ENCODE measurements at places on chromosomes 2 and 18.

DNA sequence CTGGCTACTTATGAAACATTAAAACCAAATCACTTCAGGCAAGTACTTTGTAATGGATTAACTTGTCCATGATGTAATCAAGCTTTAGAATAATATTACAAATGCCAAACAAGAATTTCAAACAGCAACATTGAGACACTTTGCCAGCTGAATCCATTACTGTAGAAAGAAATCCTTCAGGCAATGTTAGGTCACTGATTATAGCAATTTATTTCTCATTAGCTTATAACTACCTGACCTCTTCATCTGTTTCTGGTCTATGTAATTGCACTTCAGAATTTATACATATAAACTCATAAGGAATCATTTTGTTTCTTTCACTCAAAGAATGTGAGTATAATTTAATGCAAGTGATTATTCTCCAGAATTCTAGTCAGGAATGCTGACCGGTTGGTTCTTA is 692.6 kb upstream of the TMEFF2 start:
- DNase-seq: no peak

- DNase-seq: no peak
These were observed 1816.1 kb upstream of the LRRTM1 start for GRCh38 chr2:82120654-82121053.

- DNase-seq: no peak
These were observed 192.6 kb upstream of the TCF4 start for GRCh38 chr18:55780586-55781071.

GRCh38 chr2:215841175-215841816 is 172.1 kb downstream of the MREG start:
- DNase-seq: no peak

- no peak for DNase-seq
These were observed 11.0 kb upstream of the CNGA3 start for GRCh38 chr2:98335271-98335670.

DNA sequence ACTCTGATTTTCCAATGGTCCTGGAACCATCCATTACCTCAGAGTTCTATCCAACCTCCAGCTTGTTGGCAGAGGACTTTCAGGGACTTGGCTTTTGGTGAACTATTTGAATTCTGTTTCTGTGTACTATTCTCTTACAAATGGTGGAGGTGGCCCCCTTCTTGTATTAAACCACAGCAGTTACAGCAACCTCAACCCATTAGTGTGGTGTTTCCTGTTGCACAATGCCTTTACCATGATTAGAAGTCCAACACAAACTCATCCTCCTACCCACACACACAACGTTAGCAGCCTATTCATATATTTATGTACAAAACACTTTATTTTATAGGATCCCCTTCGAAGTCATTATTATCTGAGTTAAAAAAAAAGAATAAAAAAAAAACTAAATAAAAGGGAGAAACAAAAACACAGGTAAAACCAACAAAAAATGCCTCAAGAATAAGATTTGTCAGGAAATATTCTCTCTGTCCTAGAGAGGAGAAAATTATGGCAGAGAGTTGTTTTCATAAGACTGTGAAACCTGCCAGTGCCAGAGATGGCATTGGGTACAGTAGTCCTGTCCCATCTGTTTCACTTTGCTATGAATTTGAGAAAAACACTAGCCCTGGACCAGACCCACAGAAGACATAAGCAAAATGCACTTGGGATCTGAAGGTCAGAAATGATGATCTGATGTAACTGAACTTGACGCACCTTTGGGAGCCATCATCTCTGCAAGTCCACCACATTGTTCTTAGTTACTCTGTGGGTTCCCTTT is 1896.0 kb upstream of the PIK3C3 start:
- no peak for DNase-seq

DNA sequence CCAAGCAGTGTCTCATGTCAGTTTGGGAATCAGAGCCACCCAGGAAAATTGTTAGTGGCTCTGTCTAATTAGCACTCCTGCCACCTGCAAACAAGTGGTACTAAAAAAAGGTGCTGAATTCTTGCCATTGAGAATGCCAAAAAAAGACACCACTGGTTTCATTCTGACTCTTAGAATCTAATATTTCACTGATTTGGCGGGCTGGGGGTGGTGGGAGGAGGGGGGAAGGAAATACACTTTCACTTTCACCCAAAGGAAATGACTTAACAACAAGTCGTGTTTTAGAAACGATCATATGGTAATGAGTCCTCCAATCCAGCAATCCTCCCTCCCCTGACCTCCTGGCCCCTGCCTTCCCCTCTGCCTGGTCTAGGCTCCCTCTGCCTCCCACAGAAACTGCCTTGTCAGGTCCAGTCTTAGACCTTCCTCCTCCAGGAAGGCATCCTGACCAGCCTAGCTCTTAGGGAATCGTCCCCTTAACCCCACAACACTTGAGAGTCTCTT is 4.4 kb upstream of the KLHL29 start:
- DNase-seq: no peak

GRCh38 chr18:23981369-23981980 is 33.1 kb upstream of the TTC39C start:
- no peak for DNase-seq

DNA sequence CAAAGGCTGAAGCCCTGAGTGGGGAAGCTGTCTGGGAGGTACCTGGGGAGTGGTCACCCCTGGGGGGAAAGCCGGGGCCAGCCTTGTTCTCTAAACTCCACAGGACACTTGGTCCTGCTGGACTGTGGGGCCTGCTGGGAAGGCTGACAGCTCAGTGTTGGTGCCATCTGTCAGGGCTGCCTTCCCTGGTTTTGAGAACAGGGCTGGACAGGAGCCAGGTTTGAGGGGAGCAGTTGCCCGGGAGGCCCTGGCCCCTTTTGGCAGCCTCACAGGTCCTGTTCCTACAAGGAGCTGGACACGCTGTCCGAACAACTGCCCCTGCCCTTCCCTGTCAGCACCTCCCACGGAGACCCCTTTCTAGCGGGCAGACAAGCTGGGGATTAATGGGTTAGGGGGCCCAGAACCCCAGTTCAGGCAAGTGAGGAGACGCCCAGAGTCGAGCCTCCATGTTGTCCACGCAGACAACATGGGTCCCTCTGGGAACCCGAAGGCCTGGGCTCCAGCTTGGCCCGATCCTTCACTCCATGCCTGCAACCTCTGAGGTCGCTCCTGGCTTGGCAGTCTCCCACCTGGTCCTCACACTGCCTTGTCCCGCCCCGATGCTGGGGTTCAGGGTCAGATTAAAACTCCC is 40.8 kb downstream of the ATOH8 start:
- DNase-seq: no peak

- no peak for DNase-seq
These were observed 23.3 kb upstream of the ROCK1 start for GRCh38 chr18:21134895-21135294.

GRCh38 chr2:138321458-138321857 is 180.1 kb upstream of the SPOPL start:
- no peak for DNase-seq

DNA sequence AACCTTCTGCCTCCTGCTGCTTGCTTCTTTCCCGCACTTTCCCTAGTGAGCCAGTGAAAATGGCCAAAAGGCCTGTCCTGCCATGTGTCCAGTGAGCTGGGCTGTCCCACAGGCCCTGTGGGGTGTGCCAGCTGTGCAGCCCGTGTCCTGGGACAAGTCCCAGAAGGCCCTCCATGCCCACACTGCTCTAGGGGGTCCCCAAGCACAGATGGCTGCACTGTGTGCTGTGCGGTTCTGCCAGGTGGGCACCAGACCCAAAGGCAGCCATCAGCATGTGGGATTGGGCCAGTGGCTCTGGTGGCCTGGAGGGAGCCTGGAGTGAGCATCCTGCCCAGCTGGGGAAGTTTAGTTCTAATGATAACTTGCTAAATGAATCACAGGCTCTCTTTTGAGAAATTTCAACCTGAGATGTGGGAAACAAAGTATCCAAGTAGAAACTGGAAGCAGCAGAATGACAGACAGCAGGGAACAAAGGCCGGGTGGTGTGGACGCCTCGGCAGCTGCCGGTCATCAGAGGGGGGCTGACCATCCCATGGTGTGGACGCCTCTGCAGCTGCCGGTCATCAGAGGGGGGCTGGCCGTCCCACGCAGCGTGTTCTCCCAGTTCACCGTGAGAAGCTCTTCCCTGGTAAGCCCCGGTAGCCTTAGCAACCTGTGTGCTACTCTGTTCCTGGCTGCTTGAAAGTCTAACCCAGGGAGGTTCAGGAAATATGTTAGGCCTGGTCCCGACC is 9.9 kb upstream of the CNDP2 start:
- DNase-seq: no peak

GRCh38 chr18:60684843-60685513 is 312.4 kb upstream of the MC4R start:
- DNase-seq: no peak

DNA sequence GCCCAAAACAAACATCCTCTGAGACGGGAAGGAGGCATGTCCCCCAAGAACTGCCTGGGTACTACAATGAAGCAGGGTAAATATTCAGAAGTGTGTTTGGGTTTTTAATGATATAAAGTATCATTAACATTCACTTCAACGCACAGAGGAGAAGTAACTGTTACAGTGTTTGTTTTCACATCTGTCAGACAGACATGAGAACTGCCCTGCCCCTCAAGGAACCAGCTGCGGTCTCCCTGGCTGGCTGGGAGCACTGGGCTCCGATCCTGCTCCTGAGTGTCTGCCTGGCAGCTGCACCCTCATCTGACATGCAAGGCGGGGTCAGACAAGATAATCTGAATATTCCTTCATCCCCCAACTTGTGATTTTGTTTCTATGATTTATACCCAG is 75.6 kb downstream of the MBP start:
- no peak for DNase-seq

- DNase-seq: no peak
These were observed 145.1 kb downstream of the ASB1 start for GRCh38 chr2:238571661-238572372.

DNA sequence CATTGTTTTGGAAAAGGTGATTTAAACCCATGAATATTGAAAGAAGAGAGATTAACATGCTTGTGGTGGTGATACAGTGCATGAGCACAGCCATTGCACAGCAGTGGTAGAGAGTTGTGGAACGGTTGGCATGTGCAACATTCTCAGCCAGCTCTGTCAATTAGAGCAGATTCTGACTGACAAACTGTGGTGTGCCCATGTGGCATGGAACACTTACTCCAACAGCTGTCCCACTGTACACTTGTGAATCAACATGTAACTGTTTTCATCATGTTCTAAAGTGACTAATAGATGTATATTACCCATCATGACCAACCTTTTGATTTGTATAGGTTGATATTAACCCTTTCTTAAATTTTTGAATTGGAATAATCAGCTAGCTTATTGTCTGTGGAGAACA is 55.6 kb downstream of the PKP4 start:
- DNase-seq: no peak

DNA sequence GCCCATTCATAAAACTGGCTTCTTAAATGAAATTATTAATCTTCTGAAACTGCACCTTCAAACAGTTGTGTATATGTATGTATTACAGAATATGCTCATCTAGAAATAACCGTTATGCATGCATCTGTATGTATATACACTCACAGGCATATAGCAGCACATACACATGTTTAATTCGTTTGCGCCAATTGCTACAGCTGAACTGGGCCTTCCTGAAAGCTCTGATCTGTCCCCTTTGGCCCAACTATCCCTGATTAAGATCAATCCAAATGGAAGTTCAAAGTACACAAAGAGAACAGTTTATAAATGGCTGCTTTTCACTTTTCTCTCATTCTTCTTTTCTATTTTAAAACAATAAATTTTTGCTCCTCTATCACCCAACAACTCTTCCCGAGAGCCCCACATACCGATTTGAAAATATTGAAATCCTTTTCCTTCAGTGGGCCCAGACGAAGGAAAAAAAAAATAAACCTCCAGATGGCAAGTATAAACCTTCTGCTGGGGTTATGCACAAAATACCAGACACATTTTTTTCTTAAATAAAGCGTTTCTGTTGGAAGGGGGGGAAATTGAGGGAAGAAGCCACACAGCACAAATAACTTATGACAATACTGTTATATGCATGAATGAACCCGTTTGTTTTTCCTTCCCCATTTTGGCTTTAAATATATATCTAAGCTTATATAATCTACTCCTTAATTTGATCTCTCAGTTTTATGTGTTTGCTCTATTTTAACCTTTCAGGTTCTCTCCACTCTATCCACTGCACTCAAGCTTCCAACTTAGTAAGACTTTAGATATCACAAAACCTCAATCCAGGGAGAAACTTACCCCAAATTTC is 267.3 kb downstream of the TCF4 start:
- no peak for DNase-seq

GRCh38 chr18:12908706-12909105 is 24.7 kb upstream of the PTPN2 start:
- DNase-seq: no peak

DNA sequence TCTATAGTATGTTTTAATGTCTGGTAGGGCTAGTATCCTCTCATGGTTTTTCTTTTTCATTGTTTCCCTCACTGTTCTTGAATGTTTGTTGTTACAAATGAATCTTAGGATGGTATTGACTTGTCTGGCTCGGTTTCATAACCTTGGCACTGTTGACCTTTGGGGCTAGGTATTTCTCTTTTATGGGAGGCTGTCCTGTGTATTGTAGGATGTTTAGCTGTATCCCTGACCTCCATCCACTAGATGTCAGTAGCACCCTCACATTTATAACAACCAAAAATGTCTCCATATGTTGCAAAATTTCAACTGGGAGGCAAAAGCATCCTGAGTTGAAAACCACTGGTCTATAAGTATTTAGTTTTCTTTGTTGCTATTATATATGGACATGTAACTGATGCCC is 7.0 kb upstream of the AOX1 start:
- DNase-seq: no peak

GRCh38 chr2:113117541-113118262 is 9.7 kb upstream of the IL1RN start:
- DNase-seq: no peak

DNA sequence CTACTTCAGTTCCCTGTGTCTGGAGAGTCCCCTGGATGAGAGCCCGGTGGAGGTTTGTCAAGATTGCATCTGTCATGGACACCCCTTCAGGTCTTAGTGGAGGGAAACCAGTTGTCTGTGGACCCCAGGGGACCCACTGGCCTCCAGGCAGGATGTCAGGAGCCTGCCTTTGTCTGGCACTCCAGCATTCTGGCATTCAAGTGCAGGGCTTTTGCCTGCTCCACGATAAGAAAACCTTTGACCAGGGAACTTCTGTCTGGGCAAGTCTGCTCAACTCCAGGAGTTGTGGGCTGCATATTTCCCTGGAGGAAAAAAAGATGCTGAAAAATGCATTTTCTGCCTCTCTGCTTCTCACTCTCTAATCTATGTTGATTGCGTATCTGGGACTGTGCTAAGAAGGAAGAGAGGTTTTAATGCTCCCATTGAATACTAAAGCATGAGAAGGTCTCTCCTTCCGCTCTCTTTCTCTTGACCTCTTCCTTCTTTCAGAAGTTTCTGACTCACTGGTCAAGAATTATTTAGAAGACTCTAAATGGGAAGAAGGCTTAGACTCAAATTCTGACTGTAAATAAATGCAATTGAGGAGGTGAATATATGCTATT is 104.5 kb downstream of the MMADHC start:
- no peak for DNase-seq

- DNase-seq: no peak
These were observed 35.4 kb downstream of the STAT4 start for GRCh38 chr2:191115391-191115790.

- DNase-seq: no peak
These were observed 157.6 kb upstream of the CCDC68 start for GRCh38 chr18:55116863-55117262.

GRCh38 chr2:172415865-172416183 is 11.6 kb upstream of the ITGA6 start:
- no peak for DNase-seq
